ENCODE measurements at places on chromosomes 4 and X.

GRCh38 chrX:48794340-48794910, 7.4 kb upstream of the HDAC6 start:
- DNase-seq: peak; percentile 0

DNA sequence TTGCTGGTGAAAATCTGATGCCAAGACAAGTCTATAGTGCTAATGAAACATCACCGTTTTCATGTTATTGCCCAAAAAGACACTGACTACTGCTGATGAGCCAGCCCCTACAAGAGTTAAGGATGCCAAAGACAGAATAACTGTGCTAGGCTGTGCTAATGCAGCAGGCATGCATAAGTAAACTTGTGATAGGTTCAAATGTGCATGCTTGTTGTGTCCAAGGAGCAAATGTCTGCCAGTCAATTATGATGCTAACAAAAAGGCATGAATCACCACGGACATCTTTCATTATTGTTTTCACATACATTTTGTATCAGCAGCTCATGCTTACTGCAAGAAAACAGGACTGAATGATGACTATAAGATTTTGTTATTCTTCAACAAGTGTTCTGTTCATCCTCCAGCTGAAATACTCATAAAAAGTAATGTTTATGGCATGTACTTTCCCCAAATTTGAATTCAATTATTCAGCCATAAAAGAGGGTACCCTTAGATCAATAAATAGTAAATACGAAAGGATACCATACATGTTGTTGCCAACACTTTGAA, 306.9 kb upstream of the ARSJ start:
- DNase-seq: no peak

- no peak for DNase-seq
Measured at GRCh38 chr4:164783976-164784375, 30.0 kb downstream of the SMIM31 start.

GRCh38 chr4:128564081-128564630, 245.3 kb upstream of the JADE1 start:
- DNase-seq: no peak

- DNase-seq: no peak
Measured at GRCh38 chr4:3643518-3644433, 111.6 kb upstream of the LRPAP1 start.

- DNase-seq: no peak
Measured at GRCh38 chr4:82247629-82248028, 126.2 kb downstream of the HNRNPD start.

GRCh38 chrX:103685396-103685795, 1.1 kb downstream of the MORF4L2 start:
- DNase-seq: no peak

GRCh38 chr4:116059361-116059760, 945.9 kb upstream of the NDST4 start:
- DNase-seq: no peak

GRCh38 chr4:23897564-23898109, 7.8 kb upstream of the PPARGC1A start:
- DNase-seq: no peak

- peak; percentile 75 for DNase-seq
Measured at GRCh38 chr4:997375-998071, 4.3 kb upstream of the SLC26A1 start.

- DNase-seq: no peak
Measured at GRCh38 chr4:153027866-153028265, 91.7 kb downstream of the FHDC1 start.

GRCh38 chr4:108834166-108834834, 71.4 kb upstream of the ETNPPL start:
- no peak for DNase-seq

- DNase-seq: no peak
Measured at GRCh38 chr4:6693231-6694176, at the start of gene S100P. Gene S100P, plus strand, starts transcription at chr4:6693878. Its CDS starts 55 bp downstream, at chr4:6693933.

DNA sequence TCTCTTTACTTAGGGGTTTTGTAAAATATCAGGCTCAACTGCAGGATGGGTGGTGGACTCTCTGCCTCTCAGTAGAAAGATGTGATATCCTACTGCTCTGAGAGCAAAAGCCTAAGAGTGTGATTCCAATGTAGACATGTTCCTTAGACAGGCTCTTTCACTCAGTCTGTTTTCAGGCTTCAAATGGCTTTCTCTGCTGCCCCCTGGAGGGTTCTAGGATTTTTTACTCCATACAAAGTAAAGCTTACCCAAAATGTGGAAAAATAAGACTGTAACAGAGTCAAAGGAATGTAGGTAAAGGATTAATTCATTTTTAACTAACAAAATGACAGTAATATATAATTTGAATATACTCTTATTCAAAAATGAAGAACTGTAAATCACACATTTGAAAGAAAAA, 32.1 kb downstream of the ZGRF1 start:
- peak; percentile 63 for DNase-seq

- DNase-seq: no peak
Measured at GRCh38 chrX:138845786-138846185, 134.3 kb upstream of the FGF13 start.

- DNase-seq: no peak
Measured at GRCh38 chrX:129682979-129683378, 28.2 kb upstream of the APLN start.

DNA sequence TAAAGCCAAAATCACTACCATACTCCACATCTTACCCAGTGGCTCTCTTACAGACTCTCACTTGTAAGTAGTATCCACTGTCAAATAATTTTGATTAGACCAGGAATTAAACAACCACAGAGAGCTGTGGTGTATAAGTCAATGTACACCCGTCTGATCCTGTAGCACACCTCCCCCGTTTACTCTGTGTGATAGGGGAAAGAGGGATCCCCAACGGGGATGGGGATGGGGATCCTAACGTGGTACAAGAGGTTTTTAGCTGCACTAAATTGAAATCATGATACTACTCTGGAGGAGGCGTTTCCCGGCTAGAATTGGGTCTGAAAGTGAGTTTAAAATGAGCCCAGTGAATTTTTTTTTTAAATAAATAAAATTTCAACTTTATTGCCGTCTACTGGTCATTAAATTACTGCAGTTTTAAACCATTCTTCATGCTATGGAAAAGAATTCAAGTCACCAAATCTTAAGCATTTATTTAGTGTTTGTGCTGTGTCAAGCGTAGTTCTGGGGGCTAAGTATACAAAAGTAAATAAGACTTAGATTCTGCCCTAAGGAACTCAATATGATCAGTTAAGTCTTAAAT, 76.6 kb downstream of the INTS12 start:
- no peak for DNase-seq

- DNase-seq: no peak
Measured at GRCh38 chr4:5922556-5922955, 29.7 kb upstream of the CRMP1 start.

GRCh38 chr4:178296669-178297068, 854.4 kb upstream of the AGA start:
- DNase-seq: peak; percentile 17

DNA sequence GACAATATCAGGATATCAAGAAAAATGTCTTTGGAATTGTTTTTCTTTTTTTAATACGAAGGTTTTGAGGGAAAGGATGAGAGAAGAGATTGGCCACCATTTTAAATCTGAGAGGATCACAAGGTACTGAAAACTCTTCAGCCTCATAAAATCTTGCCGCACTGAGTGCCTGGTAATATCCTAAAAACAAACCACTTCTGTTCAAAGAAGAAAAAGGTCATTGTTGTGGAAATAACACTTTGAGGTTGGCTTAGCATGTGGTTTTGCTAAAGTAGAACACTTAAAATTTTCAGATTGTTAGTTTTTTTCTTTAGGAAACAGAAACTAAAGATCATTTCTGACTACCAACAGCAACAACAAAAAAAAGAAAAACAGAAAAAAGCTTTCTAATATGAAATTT, 1.0 kb upstream of the CLDN22 start:
- no peak for DNase-seq

DNA sequence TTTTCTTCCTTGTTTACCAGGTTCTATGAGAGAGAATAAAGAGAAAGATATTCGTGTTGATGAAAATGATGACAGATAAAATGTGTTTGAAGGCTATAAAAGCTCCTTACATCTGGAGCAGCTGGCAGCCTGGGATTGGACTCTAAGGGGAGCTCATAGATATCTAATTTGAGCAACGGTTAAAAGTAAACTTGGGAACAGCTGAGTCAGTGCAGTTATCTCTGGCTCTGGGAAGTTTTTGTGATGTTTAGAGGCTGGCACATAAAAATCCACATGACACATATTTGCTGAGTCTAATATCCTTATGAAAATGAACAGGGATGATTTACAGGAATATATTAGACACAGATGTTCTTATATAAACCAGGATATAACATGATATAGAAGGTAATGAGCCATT, 331.8 kb upstream of the TENM3 start:
- no peak for DNase-seq

- DNase-seq: no peak
Measured at GRCh38 chr4:74395633-74396032, 30.7 kb downstream of the EREG start.

- no peak for DNase-seq
Measured at GRCh38 chr4:138297743-138298405, 55.7 kb upstream of the SLC7A11 start.

DNA sequence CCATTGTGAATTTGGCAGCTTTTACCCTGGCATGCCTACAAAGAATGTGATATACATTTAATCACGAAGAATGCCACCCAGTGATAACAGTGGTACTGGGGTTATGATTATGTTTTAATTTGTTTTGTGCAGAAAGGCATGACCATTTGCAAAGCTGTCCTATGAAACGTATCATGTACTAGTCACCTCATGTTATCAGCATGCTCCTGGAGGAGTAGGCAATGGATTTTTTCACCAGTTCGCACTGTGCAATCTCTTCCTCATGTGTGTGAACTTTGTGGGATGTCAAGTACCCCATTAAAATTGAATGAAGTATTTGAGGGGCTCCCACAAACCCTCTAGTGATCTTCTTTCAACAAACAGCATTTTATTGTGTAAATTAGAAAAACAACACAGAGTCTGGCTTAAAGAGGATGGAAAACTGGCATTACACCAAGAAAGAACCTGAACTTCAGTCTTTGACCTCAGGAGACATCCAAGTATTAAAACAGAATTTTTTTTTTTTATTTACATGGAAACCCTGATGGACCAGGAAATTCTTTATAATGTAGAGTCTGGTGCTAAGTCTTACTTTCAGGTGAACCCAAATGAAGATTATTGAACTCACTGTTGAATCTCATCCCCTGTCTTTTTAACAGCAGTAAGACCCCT, 200.6 kb upstream of the PGRMC2 start:
- no peak for DNase-seq

DNA sequence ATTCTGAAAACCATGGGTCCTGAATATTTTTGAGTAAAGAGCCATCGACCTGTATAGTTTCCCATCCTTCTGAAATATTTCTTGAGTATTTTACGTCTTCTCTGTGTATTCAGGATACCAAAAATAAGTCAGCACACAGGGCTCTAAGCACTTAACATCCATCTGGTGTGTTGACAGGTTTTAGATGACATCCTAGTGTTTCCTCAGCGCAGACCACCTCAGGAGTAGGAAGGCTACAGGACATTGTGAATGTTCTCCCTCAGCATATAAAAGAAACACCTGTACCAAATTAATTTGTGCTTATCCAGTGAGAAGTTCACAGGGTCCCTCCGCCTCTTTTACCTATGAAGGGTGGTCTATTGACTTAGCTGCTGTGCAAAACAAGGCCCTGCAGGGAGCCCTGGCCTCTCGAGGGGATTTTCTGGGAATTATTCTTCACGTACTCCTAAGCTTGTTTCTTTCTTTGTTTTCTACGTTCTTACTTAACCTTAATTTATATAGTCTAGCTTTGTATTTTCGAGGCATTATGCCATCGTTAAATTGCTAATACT, 241.8 kb downstream of the FBXO8 start:
- DNase-seq: peak; percentile 10

DNA sequence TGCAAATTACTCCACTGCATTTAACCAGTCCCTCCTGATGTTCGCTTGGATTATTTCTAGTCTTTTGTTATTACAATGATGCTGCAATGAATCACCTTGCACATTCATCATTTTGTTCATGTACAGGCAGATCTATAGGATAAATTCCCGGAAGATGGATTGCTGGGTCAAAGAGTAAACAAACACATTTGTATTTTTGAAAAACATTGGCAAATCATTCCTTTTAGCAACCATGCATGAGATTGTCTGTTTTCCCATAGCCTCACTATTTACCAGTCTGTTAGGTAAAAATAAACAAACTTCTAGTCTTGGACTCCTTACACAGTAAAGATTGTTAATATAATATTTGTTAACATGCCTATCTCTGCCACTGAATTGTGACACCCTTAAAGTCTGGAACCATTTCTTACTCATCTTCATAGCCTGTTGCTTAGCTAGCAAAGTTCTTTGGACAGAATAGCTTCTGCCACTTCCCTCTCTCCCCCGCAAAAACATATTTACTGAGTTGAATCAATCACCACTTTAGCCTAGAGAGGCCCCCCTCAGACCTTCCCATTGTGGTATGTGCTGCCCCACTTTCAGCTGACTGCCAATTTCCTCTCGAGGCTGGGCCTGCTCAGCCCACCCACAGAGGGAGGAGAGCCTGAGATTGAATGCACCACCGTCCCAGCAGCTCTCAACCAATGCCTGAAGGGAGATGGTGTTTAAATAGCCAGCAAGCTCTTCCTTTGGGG, 108.4 kb upstream of the ATXN3L start:
- DNase-seq: peak; percentile 24

GRCh38 chr4:174663216-174663615, 140.9 kb upstream of the HPGD start:
- no peak for DNase-seq

DNA sequence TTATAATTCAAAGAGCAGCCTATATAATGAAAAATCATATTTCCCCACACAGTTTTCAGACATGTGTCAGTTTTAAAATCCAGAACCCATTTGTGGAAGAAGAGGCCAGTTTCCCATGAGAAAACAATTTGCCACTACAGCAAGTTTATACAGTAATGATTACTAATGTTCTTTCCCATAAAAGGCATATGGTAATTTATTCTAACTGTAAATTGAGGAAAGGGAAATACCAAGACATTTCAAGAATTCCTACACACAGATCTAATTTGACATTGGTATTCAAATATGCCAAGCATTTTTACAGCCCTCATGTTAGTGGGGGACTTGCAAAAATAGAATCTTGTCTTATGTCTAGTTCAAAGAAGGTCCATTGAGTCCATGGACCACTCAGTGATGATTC, 1368.6 kb downstream of the FSTL5 start:
- DNase-seq: no peak

DNA sequence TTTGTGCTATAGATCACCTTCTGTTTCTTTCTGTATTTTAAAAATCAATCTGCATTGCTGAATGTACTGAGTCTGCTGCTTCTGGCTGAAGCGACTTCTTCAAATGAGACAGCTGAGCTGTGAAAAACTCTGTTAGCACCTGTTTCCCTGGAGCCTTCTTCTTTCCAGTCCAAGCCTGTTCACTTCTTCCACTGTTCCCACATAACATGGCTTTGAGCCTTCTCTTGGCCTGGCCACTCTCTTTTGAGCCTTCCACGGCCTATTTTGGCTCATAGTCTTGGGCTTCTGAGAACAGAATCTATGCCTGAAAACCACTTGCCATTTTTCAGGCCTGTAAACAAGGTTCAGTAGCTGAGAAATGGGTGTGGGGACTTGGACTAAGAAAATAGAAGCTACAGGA, 132.9 kb upstream of the IGFBP7 start:
- DNase-seq: no peak

- no peak for DNase-seq
Measured at GRCh38 chr4:16544869-16545268, 318.6 kb upstream of the TAPT1 start.

Measured in iPS-NIHi11 (cell line).